ENCODE measurements at places on chromosomes 3 and 15.

DNA sequence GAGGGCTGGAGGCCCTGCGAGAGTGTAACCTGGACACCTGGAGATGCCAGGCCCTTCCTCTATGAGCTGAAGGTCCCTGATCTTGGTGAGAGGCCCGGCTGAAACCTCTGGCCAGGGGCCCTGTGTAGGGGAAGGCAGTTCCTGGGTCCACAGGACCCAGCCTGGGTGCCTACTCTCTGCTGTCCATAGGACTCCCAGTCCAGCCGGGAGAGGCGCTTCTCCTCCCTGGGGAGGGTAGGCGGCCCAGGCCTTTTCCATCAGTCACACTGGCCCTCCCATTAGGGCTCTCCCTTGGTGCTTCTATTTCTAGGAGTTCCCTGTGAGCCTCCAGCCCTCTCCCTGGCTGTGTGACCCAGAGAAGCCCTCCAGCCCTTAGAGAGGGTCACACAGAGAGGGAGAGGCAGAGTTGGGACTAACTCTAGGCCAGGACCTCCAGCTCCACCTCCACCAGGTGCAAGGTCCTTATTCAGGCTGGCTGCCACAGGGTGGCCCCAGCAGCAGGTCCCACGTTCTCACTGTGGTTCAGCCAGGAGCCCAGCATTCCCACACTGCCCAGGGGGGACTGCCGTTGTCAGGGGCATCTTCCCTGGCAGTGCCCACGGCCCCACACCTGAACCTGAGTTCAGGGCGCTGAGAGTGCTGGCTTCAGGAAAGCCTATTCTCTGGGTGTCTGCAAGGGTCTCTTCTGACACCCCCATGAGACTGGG lies 146.8 kb downstream of the SMAD6 start:
- no peak for DNase-seq

DNA sequence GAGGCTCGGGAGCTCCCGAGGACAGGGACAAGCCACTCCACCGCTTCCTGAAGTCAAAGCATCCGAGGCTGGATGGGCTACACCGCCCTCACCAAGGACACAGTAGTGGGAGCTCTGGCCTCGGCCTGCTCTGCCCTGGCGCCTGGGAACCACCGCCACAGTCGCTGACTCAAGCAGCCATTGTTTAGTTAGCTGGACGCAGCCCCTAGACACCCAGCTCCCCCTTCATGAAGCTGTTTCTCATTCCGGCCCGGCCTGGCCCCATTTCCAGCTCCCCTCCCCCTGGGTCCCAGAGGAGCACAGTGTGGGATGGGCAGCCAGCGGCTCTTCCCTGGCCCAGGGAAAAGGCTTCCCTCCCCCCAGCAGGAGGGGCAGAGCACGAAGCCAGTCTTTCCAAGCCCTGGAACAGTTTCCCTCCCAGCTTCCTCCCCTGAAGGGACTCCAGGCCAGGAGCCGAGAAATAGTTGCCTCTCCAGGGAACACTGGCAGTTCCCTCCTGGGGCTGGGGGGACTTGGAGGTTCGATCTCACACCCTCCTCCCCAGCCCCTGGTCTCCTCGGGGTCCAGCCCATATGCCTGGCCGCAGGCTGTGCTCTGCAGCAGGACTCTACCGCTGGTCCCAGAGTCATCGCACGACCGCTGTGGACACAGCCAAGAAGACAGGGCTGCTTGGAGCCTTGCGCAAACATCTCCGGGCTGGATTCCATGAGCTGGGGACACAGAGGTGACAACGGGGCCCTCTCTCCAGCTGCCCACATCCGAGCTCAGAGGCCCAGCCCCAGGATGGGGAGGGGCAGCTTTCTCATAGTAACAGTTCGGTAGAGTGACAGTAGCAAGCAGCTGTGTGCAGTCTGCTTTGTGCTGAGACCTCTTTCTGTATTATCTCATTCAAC lies 10.0 kb downstream of the PLXND1 start:
- DNase-seq, result no peak

DNA sequence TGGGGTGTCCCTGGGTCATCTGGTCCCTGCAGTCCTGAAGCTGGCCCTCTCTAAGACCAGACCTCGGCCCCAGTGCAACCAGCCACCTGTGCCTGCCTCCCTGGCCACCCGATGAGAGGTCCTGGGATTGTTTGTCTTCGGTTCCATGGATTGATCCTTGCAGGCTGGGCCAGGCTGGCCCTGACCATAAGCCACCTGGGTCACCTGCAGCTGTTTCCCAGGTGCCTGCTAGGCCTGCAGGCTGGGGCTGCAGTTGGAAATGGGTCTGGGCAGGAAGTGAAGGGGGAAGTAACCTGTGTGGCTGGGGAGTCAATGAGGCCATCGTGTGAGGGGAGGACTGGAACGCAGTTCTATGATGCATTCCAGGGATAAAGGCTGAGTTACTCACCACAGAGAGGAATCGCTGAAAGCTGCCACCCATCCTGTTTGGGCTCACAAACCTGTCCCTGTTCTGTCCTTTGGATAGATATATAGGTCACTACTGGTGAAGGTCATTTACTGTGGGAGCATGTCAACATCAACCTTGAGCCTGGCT lies 30.9 kb upstream of the VPS8 start:
- DNase-seq, result no peak

- no peak for DNase-seq
Observed at GRCh38 chr3:195597229-195597628, 13.5 kb upstream of the APOD start.

DNA sequence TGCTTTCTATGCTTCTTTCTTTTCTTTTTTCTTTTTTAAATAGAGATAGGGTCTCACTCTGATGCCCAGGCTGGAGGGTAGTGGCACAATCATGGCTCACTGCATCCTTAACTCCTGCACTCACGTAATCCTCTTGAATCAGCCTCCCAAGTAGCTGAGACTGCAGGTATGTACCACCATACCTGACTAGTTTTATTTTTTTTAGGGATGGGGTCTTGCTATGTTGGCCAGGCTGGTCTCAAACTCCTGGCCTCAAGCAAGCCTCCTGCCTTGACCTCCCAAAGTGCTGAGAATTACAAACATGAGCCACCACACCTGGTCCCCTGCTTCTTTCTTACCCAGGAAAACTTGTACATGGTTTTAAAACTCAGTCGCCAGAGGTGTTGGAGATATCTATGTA lies 24.2 kb upstream of the HDC start:
- DNase-seq, result no peak

GRCh38 chr3:64548200-64548889 lies 139.5 kb downstream of the ADAMTS9 start:
- DNase-seq, result no peak

- DNase-seq, result no peak
Observed at GRCh38 chr3:45635475-45636256, 41.1 kb downstream of the LIMD1 start.

DNA sequence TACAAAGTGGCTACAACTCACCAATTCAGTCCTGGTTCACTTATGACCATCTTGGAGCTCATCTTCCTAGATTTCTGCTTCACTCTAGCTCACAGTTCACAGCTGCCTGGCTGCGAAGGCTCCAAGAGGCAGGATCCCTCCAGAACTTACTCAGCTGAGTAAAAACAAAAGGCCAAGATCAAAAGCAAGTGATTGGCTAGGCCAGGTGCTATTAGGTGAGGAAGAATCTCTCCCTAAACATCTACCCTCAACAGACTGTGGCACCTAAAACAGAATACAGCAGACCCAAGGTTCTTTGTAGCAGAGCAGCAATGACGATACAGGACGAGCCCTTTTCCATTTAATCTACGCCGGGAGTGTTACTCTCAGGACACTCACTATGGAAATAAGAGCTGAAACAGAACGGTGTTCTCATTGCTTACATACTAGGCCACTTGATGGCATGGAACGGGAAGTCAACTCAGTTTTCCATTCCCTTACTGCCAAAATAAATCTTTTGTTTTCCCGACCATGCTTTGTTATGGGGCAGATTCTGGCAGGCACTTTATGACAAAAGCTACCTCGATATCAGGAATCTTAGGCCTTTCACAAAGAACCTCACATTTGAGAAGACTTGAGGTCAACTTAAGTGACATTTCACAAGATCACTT lies 901 bp downstream of the ICE2 start:
- DNase-seq, result peak; percentile 17

GRCh38 chr15:93235926-93236780 lies 147.1 kb upstream of the RGMA start:
- DNase-seq, result no peak

GRCh38 chr15:70486451-70487386 lies 276.6 kb downstream of the UACA start:
- DNase-seq, result no peak

DNA sequence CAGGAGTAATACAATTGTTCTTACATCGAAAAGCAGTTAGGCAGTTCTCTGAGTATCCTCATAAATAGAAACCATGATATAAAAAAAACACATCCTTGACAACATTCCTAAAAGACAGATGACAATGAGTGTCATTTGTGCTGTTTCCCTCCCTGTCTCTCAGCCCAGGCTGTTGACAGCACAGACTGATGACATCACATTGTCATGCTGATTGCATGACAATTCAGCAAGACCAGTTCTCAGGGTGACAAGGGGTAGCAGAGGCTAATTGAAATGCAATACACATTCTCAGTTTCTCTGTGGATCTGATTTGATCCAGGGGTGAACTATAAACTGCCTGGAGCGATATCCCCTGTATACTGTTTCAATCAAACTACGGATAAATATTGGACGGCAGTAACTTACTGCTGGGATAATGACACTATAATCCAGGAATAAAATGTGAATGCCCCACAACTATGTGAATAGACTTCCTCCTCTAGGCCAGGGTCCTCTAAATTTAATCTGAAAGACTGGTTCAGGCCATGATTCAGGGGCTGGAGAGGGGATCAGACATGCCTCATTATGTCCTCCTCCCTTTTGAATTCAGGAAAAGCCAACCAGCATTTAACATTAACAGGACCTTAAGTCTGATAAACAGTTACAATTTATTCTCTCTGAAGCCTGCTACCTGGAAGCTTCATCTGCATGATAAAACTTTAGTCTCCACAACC lies 16.7 kb upstream of the EIF1B start:
- no peak for DNase-seq

- DNase-seq, result no peak
Observed at GRCh38 chr15:76468722-76469121, 132.1 kb downstream of the ISL2 start.

DNA sequence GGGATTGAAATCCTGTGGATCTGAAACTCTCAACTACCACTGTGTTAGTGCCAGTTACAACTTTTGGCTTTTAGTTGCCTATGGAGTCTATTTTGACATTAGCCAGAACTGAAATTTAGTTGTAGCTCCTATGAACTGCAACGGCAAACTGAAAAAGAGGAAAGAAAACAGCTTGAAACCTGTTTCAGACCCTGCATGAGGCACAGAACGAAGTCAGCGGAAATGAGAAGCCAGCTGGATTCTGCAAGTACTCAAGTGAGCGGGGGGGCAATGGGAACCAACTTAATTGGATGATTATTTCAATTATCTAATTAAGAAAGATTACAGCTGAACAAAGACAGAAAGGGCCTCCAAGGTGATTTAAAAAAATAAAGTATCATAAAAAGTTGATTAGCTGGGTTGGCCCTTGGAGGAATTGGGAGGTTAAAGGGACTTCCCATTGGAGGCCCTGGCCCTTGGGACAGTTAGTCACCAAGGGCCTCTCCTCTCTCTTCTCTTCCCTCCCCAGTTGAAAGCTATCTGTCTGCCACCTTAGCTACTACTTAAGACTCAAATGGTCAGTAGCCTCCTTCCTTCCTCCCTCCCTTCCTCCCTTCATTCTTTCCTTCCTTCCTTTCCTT lies 352.1 kb downstream of the SHQ1 start:
- DNase-seq, result no peak

- DNase-seq, result no peak
Observed at GRCh38 chr3:16012086-16012485, 162.4 kb upstream of the GALNT15 start.

DNA sequence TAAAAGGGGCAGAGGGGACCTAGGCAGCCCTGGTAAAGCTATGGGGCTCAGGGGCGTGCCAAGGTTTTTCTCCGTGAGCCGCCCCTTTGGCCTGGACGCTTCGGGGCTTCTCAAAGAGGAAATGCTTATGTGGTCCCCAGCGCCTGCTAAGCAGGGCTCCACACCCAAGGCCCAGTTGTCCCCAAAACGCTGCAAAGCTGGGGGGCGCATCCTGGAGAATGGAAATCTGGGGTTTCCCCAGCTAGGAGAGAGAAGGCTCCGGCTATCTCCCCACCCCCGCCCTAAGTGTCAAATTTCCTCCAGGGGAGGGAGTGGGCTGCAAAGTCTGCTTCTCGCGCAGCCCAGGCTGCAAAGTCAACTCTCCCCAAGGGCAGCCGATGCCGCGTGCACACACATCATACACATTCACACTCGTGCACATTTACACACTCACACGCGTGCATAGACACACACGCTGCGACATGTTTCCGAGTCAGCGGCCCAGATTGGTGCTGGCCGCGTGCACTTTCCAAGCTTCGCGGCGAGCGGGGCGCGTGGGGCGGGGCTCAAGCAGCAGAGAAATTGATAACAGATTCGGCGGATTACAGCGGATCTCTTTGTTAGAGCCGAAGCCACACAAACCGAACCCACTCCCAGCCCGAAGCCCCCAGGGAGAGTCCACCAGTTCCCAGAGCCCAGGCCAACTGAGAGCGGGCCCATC lies 4.5 kb downstream of the WNT5A start:
- no peak for DNase-seq

GRCh38 chr3:46104706-46105105 lies 77.4 kb upstream of the XCR1 start:
- DNase-seq, result no peak

GRCh38 chr15:75786575-75786947 lies 56.7 kb upstream of the UBE2Q2 start:
- no peak for DNase-seq

DNA sequence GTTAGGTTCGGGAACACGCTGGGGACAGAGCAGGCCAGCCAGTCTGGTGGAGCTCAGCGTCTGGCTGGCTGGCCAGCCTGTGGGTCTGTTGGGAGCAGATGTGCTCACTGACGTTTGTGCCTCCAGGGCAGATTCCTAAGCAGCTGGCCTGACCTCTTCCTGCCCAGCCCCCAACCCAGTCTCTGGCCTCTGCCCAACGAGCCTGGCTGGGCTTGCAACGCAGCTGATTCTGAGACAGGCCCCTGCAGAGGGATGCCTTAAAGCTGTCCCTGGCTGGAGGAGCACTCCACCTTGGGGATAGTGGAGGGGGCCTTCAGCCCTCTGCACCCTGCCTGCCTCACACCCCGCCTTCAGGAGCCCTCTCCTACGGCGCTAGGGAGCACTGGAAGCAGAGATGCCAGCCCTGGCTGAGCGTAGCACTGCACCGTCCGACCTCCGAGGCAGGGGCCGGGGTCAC lies 46.0 kb downstream of the KLF13 start:
- DNase-seq, result peak; percentile 12

DNA sequence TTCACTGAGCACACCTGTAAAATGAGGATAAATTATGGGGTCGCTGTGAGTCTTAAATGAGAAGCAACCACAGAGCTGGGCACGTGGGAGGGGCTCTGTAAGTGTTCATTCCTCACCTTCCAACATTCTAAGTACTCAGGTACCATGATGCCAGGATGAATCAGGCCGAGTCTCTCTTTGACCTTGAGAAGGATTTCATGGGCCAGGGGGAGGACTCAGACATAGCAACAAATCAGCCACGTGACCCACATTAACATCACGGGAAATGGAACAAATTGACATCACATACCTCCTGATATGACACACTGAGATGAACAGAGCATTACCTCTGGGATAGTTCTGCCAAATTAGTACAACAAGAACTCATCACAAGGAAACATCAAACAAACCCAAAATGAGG lies 35.2 kb upstream of the USP3 start:
- no peak for DNase-seq

GRCh38 chr3:196604548-196604947 lies 34.9 kb upstream of the NRROS start:
- no peak for DNase-seq
